ENCODE measurements at places on chromosomes 1 and 21.

- no peak for DNase-seq
Observed at GRCh38 chr21:38999161-38999560, 184.1 kb downstream of the PSMG1 start.

DNA sequence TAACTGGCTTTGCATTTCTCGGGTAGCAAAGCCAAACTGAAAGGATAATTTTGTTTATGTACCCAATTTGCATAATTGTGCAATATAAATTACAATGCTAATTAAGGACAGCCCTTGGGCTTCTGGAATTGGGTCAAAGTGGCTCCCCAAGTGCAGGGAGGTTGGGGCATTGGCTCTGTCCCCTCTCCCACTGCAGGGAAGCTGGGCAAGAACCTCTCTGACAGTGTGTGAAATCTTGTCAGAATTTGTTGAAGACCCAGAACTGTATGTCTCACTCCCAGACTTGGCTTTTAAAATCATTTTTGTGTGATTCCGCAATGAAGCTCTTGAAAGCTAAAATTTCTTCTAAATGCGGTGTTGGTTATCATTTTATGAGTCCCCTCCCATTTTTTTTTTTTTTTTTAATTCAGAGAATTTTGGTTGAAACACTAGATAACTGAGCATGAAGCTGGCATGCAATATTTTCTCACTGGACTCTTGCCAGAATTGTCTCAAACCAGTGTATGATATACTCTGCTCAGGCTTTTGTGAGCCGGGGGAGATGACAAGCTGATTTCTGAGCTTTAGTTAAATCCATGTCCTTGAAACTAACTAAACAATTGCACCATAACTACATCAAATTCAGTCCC, 878.9 kb upstream of the CXADR start:
- DNase-seq = no peak

- peak; percentile 62 for DNase-seq
Observed at GRCh38 chr1:24235921-24236788, 49.1 kb upstream of the IFNLR1 start.

DNA sequence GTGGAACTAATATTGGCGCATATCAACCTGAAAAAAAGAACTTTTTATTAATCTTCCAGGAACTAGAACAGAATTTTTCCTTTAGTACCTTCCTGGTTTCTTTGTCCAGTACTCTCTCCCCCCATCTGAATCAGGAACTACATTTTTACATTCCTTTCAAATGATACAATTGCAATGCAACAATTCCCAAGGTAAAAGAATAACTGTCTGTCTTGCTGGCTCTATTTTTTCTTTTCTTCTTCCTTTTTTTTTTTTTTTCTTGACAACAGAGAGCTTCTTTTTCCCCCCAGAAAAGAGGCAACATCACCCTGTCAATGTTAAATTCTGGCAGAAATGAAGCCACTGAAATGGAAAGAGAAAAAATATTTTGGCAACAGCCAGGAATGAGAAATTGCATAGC, 4.5 kb upstream of the CD101 start:
- no peak for DNase-seq

- DNase-seq = no peak
Observed at GRCh38 chr1:36530261-36530660, 47.5 kb upstream of the CSF3R start.

DNA sequence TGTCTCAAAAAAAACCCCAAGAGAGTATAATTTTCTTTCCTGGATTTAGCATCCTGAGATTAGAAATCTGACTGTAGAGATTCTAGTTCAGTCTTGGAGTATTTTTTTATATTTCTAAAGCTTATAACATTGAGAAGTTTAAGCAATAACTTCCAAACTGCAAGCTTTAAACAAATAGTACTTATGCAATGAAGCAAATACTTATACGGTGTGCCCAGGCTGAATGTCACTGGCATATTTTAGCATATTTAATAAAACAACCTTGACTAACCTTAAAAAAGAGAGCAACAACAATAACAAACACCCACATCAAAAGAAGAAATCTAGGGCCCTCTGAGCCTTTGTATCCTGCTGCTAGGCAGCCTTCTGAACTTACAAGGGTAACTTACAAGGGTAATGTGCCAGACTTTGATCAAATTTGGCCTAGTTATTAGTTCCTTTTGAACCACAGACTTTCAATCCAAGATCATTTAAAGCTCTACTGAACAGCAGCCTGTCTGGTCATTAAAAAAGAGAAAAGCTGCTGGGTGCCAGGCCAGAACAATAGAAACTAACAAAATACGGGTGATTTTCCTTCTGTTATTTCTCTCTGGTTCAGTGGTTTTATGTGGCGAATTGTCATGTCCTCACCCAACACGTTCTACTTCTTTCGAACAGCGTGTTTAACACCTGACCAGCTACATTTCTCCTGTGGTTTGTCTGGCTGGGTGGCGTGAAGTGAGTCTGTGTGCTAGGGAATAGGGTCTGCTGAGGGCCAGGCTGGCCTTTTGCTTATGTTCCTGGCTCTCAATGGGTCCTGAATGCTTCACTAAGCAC, 16.2 kb downstream of the MTOR start:
- DNase-seq = no peak

- no peak for DNase-seq
Observed at GRCh38 chr1:156655151-156655903, 13.4 kb downstream of the BCAN start.

DNA sequence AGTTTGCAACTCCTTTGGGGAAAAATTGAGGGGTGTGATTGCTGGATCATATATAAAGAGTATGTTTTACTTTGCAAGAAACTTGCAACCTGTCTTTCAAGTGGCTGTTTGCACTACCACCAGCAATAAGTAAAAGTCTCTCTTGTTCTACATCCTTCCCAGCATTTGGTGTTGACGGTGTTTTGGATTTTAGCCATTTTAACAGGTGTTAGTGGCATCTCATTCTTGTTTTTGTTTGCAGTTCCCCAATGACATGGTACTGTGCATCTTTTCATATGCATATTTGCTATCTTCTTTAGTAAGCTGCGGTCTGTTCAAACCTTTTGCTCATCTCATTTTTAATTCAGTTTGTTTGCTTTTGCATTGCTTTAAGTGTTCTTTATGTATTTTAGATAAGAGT, 535.5 kb downstream of the LRRIQ3 start:
- no peak for DNase-seq

- DNase-seq = no peak
Observed at GRCh38 chr1:84833194-84833593, 59.8 kb downstream of the LPAR3 start.

DNA sequence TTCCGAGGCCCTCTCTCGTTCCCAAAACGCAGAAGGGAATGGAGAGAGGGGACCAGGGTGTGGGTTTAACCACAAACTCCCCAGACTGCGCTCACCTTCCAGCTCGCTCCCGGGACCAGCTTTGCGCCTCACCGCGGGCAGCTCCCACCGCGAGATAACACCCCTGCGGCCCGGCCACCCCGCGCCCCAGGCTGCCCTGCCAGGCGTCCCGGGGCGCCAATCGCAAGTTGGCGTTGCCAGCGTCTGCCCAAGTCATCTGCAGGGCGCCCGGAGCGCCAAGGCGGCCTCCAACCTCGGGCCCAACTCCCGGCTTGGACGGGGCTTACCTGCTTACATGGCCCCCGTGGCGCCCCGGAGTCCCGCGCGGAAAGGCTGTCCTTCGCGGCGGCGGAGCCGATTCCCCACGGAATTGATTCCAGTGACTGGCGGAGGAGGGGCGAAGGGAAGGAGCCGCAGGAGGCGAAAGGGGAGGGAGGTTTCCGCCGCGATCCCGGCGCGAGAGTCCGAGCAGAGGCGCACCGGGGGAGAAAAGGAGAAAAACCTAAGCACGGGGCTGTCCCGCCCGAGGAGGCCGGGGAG, 456 bp downstream of the PTPN14 start:
- DNase-seq = peak; percentile 21

DNA sequence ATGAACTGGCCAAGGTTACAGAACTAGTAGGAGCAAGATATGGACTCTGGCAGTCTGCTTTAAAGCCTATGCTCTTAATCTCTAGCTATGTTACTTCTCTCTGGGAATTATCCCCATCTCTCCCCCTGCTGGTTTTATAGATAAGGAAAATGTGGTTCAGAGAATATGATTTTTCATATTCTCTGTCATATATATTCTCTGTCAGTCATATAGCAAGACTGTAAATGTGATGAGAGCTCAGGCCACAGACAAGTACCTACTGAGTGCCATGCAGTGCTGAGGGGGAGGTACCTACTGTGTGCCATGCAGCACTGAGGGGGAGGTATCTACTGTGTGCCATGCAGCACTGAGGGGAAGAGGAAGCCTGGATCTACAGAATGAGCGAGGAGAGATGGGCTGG, 220.3 kb upstream of the FGGY start:
- DNase-seq = no peak

DNA sequence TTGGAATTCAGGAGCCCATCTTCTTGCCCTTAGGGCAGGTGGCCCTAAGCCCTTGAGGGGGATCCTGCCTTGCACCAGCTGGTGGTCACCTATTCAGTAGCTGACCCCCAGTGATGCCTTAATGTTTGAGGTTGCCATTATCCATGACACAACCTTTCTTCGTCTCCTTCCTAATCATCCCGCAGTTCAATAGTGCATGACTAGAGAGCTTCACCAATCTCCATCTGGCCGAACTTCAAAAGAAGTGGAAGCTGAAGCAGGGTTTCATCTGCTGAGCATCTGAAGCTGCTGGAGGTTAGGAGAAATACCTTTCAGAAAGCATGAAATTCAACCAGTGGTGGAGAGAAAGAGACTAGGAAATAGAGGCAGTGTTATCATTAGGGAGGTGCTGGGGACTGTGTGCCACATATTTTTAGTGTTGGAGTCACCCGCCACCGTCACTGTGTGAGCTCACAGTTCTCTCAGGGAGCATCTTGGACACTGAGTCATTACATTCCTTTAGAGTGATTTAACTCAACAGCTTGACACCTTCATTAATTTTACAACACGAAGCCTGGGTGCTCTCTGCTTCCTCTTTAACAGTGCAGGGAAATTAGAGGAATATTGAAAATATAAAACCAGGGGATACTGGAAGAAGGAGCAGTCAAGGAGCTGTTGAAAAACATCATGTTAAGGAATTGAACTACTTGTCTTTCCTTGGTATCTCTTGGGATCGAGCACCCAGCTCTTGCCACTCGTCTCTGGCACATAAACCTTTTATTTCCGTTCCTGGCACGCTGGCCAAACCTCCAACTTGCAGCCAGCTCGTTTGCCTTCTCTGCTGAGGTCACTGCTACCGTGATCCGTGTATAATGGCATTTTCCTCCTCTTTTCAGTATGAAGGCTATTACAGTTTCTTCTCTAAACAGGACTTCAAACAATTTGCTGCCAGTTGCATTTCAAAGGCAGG, 53.6 kb downstream of the PEX14 start:
- DNase-seq = no peak

DNA sequence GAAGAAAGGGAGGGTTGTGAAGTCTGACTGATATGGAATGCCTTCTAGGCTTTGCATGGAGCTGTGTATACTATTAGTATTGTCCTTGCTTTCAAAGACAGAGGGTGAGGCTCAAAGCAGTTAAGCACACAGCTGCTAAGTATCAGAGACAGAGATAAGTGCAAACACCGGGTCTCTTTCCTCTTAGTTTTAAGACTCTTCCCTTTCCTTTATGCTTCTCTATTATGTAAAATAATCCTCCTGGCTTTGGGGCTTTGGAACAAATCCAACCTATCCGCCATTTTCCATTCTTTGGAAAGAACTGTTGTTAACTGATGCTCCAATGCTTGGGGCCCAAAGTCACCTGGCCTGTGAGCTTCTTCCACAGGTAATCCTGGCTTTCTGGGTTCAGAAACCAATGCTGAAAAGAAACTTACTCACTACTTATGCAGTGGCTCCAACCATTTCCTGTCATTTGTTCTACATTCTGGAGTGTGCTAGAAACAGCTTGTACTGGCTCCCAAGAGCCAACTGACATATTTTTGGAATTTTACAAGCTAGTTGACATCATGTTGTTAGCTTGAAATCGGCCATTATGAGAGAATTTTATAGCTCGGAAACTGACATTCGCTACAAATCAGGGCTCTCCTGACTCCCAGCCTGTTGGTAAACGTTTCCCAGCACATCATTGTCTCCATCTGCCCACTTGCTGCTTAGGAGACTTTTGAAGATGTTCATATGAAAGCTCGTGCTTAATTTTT, 67.5 kb downstream of the DNTTIP2 start:
- DNase-seq = no peak

- DNase-seq = no peak
Observed at GRCh38 chr1:19577036-19577435, 67.1 kb upstream of the NBL1 start.

- DNase-seq = no peak
Observed at GRCh38 chr1:7471836-7472235, 299.3 kb upstream of the VAMP3 start.

GRCh38 chr1:100292711-100293110, 26.7 kb downstream of the RTCA start:
- no peak for DNase-seq

DNA sequence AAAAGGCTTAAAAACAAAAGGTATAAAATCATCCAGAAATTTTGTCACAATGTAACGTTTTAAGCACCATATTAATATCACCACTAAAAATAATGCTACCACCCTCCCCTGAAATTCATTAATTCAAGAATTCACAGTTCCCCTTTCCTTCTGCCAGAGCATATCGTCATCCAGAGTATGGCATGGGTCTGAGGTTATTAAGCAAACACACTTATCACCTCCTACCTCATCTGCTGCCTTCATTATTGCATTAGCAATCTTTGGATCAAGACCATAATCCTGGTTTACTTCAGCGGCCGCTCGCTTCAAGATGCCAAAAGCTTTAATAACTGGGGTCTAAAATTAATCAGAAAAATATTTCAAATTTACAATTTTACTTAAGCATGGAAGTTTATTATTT, 6.2 kb downstream of the FH start:
- DNase-seq = no peak

- no peak for DNase-seq
Observed at GRCh38 chr1:67053535-67053784, 488 bp downstream of the SLC35D1 start.

GRCh38 chr21:34704119-34704518, 35.3 kb downstream of the CLIC6 start:
- DNase-seq = no peak

DNA sequence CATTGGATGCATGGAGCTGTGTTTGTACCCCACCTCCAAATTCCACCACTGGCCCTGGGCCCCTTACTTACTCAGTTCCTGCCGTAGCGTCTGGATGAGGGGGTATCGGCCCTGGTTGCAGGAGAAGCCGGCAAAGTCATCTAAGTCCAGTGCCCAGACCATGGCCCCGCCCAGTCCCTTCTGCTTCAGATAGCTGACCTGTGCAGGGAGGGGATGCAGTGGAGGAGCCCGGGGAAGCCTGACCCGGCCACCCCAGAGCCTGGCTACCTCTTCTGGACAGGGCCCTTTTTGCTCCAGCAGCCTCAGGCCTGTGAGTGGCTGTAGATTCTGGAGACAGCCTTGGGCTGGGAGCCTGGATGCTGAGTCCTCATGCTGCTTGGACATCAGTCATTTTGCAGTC, 11.8 kb downstream of the CHIT1 start:
- no peak for DNase-seq

DNA sequence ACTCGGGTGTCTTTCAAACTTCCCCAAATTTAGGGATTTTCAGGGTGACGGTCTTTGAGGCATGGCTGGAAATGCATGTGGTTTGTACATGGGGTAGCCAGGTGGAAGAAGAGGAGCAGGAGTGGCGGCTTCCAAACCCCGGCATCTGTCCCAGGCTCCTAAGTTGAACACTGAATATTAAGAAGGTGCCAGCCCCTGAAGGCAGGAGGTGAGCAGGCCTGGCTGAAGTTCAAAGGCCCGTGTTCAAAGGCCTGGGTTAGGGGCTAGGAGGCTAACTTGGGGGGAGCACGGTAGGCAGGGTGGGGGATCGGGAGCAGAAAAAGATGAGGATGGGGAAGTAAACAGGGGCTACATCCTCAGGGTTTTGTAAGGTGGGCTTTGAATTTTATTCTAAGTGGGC, 42.8 kb downstream of the ELK4 start:
- DNase-seq = no peak
